LHCN-M2 (cell line): ENCODE measurements at places on chromosomes 1 and 21. TPM values are rescaled to one million over a fixed set of nuclear protein-coding genes. Genes with fewer than 3 reads are reported as not detected.

The ZBTB18 gene
- total RNA-seq: 21.0 and 37.9 TPM in 2 replicates

The TEDDM1 gene
- total RNA-seq: not detected in 2 replicates

GRCh38 chr1:60753036-60753900, 329.1 kb upstream of the NFIA start:
- DNase-seq: no peak

DNA sequence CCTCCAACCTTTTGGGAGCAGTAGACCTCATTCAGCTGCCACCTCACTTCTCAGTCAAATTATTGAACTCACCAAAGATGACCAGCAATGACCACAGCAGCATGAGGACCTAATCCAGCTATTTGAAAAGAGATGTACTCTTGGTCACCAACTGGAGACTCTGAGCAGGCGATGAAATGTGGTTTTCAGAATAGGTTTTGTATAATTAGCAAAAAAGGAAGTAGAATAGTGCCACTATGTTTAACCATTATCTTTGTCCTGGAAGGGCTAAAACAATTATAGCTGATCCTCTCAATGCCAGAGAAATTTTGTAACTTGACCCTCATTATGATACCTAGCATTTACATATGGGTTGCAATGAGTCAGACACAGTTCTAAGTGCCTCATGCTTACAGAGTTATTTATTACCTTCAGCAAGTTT, at the start of gene FCRL2:
TSS of gene FCRL2 (minus strand) at position 162 of the 421 bp plus-strand sequence. CDS start at position 103, 59 bp downstream.
- DNase-seq: no peak

GRCh38 chr21:17527240-17527639, 14.4 kb downstream of the CXADR start:
- no peak for DNase-seq
